NCI-H187 (cell line): ENCODE measurements at places on chromosomes 11 and 22.
A peak's percentile ranks its signal among the peaks of the same experiment; 100 is the strongest.

DNA sequence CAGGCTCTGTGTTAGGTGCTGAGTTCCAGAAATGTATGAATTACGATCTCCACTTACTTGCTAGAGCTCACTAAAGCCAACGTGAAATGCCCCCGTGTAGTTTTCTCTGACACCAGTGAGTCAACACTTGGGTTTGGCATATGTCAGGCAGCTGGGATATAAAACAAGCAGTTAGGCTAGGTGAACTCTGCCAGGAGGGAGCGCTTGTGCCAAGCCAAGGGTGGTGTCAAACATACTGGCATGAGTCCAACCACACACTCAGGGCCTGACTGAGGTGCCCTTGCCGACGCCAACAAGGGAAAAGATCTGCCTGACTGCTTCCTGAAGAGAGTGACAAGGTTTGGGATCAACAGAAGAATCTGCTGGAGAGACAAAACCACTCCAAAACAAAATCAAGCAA lies 167.8 kb upstream of the NARS2 start:
- DNase-seq: peak; percentile 74

- DNase-seq: no peak
These were observed 849.1 kb upstream of the API5 start for GRCh38 chr11:42462558-42463310.

- DNase-seq: peak; percentile 39
These were observed 28.5 kb downstream of the RSPH14 start for GRCh38 chr22:23113067-23113846.

DNA sequence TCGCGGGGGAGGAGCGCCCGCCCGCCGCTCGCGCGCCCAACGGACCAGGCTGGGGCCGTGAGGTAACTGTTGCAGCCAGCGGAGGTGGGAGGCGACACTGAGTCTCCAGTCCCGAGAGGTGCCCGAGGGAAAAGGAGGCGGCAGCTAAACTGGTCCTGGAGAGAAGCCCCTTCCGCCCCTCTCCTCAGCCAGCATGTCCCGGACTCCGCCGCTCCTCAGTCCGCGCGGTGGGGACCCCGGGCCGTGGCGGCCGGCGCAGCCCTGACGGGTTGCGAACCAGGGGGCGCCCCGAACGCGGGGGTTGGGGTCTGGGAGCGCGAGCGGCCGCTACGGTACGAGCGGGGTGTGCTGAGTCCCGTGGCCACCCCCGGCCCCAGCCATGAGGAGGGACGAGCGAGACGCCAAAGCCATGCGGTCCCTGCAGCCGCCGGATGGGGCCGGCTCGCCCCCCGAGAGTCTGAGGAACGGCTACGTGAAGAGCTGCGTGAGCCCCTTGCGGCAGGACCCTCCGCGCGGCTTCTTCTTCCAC lies at the start of gene PDE3B:
TSS of gene PDE3B (plus strand) at position 108 of the 529 bp plus-strand sequence. CDS start at position 380, 272 bp downstream.
- DNase-seq: peak; percentile 61

DNA sequence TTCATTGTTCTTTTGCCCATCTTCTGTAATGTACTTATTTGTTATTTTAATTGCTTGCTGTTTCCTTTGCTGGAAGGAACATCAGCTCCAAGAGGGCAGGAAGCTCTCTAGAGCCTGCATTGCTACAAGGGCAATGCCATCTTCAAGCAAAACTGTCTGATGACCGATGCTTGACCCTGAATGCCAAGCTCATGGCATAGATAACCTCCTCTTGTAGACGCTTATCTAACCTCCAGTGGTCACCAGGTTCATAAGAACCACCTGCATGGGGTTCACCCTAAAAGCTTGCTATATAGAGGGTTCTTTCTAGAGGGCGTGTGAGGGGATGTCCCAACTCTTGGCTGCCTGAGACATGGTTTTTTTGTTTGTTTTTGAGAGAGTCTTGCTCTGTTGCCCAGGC lies 16.5 kb downstream of the FADS3 start:
- no peak for DNase-seq

DNA sequence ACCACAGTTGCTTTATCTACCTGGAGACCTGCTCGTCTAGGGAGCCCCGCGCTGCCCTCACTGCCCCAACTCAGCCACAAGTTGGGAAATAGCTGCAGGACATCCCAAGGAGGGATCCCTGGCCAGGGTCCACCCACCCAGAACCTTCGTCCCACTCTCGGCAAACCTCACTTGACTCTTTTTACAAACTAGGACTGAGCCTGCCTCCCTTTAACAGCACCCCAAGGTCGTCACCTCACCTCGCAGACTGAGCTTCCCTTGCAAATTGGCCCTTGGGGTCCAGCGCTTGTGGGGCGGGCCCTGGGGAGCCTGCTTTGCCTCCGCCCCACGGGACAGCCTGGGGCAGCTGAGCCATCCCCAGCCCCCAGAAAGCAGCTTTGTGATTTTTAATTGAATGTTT lies 1505.8 kb downstream of the TBC1D22A start:
- DNase-seq: no peak

GRCh38 chr22:49966041-49966773 lies 5.6 kb downstream of the PIM3 start:
- no peak for DNase-seq

DNA sequence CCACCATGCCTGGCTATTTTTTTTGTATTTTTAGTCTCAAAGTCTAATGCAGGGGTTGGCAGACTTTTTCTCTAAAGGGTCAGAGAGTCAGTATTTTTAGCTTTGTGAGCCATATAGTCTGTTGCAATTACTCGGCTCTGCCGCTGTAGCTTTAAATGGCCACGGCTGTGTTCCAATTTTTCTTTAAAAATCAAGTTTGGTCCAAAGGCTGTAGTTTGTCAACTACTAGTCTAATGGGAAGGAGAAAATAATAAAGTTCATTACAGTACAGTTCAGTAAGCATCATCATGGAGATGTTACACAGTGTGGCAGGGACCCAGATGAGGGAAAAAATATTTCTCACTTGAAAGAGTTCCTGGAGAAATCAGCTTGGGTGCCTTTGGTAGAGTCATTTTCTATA lies 107.6 kb downstream of the CSNK2A3 start:
- no peak for DNase-seq

- DNase-seq: no peak
These were observed 583.7 kb downstream of the BRD1 start for GRCh38 chr22:49243965-49244364.

DNA sequence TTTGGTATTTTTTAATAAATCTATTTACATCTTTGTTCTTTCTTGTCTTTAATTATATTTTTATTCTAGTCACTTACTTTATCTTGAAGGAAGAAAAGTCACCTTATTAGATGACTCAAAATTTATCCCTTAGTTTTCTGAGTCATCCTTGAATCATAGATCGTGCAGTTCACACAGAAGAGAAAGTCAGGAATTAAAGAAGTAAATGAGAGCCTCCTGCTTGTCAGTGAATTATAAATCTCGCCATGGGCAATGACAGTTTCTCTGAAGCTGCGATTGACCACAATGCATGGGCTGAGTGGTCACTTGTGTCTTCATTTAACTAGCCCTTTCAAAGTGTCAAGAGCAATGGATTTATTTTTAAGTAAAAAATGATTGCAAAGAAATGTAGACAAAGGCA lies 91.2 kb downstream of the LUZP2 start:
- DNase-seq: no peak

- no peak for DNase-seq
These were observed 8.0 kb upstream of the CAVIN3 start for GRCh38 chr11:6328321-6328720.

DNA sequence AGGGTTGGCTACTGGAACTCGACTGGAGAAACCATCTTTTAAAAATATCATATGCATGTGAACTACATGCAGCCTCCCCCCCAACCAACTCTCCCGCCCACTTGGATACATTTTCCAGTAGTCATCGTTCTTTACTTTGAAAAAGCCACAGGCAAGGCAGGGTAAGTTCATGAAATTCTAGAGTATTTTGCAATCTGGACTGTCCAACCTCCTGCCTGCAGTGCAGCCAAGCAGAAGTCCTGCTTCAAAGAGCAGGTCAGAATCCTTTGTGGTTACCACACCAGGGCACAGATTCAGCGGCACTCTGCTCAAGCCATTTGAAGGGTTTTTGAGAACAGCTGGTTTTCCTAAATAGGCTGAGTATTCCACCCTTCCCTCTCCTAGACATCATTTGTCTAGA lies 12.1 kb downstream of the ELF5 start:
- no peak for DNase-seq

DNA sequence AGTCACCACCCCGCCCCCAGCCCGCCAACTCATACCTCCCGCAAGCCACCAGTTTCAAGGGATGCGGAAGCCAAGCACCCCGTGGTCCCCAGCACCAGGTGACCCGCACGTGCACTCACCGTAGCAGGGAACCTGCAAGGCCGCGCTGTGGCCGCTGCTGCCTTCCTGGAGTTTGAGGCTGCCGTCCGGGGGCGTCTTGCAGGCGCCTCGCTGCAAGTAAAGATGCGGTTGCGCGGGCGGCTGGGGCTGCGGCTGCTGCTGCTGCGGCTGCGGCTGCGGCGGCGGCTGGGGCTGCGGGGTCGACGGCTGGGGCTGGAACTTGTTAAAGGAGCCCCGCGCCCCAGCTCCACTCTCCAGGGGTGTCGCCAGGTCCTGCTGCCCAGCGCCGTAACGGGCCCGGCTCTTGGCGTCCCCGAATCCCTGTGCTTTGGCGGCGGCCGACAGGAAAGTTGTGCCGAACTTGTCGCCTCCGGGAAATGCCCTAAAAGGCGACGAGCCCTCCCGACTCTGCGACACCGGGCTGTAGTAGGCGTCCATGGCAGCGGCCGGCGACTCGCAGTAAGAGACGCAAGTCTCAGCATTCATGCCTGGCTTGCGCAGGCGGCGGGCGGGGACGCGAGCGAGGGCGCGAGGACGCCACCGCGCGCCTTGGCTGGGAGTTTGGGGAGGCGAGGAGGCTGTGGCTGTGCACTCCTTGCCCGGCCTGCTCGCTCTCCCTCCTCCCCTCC lies at the start of gene ALX4:
TSS of gene ALX4 (minus strand) at position 662 of the 728 bp plus-strand sequence. CDS start at position 585, 77 bp downstream.
- no peak for DNase-seq

DNA sequence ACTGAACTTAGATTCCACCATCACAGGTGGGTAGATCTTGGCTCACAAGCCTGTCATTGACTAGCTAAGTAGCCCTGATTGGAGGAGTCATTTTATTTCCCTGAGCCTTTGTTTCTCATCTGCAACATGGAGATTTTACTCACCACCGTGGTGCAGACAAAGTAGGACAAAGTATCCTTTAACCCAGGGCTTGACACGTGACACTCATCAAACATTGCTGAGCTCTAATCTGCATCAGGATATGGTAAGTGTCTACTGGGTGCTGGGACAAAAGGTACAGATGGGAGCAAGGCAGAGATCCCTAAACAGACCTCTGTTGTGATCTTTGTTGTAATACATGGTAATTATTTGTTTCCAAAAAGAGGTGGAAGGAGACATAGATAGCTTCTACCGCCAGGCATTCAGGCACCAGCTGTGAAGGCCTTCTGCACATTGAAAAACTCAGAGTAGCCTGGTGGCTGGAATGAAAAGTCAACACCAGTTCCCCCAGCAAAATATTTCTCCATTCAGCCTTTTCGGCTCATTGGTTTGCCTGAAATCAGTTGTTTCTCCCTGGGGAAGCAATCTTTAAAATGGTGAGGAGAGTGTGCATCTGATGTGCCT lies 18.3 kb upstream of the MICAL2 start:
- no peak for DNase-seq

- DNase-seq: no peak
These were observed 742 bp upstream of the CASP4 start for GRCh38 chr11:104968856-104969776.

- DNase-seq: no peak
These were observed 265.0 kb downstream of the CASP12 start for GRCh38 chr11:104633226-104633625.

DNA sequence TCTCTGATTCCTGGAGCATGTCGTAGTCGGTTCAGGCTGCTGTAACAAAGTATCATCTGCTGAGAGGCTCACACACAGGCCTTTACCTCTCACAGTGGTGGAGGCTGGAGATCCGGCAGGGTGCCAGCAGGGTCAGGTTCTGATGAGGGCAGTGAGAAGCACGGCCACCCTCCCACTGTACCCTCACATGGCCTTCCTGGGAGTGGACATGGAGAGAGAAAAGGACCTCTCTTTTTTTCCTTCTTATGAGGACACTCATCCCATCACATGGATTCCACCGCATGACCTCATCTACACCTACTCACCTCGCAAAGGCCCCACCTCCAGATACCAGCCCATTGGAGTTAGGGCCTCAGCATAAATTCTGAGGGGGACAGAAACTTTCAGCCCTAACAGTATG lies 99.5 kb downstream of the BCR start:
- DNase-seq: no peak

- DNase-seq: no peak
These were observed 377.6 kb downstream of the LRRC4C start for GRCh38 chr11:41081756-41082285.

GRCh38 chr11:106989078-106989455 lies 29.2 kb downstream of the GUCY1A2 start:
- no peak for DNase-seq

DNA sequence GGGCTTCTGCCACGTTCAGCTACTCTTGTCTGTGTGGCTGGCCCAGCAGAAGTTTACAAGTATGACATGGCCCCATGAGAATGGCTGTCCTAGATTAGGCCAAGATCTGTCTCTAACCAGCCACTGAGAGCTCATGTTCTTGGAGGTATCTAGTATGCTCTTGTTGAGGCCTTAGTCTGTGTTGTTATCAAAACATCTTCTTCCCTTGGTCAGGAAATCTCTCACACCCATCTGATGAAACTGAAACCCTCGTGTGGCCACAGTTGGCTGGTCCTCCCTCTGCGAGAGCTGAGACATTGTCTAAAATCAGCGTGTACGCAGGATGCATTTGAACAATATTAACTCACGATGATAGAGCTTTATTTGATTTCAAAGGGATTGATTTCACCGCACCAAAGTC lies 109.0 kb upstream of the NNMT start:
- no peak for DNase-seq

DNA sequence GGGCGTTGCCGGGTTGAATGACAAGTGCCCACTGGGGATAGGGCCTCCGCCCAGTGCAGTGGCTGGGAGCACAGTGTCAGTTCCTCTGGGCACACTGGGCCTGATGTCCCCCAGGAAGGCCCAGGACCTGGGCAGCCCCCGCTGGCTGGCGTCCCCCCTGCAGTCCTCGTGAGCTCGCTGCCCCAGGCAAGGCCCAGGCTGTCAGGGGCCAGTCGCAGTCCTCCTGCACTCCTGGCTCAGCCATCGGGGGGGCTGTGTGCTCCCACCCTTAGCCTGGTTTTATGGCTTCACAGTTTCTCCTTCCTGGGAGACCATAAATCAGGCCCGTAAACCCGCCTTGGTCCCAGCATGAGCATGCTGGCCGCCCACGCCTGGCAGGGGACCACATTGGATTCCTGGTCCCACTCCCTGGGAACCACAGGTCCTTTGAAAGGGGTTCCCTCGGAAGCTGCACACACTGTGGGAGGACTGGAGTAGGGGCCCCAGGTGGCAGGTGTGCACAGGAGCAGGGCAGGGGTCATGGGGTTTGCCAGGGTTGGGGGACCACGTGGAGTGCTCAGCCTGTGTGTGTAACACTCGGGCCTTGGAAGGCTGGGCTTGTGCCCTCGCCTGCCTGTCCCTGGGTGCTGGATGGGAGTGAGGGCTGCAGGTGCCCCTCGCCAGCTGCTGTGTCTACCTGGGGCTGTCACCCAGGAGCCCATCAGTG lies 113.6 kb downstream of the KCNQ1OT1 start:
- DNase-seq: no peak

DNA sequence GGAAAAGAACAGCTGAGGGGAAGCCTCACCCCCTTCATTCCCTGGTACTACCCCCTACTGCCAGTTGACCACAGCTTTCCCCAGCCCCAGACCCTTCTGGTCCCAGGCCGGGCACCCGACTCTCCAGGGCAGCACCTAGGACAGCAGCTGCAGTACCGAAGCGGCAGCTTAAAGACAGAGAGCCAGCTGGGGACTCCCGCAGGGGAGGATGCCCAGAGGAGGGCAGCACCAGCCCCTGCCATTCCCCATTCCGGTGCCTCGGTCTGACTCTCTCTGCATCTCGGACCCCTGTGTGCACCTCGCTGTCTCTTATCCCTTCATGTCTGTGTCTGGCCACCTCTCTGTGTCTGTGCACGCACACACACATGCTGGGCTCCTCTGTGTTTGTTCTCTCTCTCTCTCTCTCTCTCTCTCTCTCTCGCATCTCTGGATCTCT lies 9.4 kb downstream of the IGSF9B start:
- DNase-seq: no peak
